ENCODE measurements at places on chromosomes 5 and 9.

DNA sequence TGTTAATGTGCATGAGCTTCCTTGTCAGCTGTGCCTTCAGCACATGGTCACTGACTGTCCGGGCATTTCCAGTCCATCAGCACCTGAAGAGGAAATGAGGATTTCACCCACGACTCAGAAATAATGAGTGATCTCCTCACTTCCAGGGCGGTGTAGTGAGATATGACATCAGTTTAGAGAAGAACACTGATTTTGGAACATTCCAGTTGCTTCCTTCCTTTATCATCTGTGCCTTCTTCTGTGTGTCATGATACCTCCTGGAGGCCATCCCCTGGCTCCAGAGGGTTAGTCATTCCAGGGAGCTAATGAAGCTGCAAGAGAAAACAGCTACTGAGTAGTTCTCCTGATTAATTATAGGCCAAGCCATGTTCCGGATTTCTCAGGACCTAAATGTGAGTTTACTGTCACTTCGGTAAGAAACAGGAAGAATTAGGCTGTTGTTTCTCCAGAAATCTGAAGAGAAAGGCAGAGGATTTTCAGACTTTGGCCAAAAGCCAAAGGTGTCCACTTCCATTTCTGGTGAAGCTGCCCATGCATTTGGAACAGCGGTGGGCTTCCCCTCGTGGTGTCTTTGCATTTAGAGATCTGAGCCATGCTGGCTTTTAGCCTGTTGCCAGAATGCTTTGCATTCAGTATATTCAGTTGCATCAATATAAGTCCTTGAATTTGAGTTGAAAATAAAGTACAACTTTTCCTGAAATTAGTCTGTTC lies 161.3 kb upstream of the OTULINL start:
- DNase-seq: no peak

GRCh38 chr5:31635446-31635845 lies 3.5 kb upstream of the PDZD2 start:
- DNase-seq: no peak

DNA sequence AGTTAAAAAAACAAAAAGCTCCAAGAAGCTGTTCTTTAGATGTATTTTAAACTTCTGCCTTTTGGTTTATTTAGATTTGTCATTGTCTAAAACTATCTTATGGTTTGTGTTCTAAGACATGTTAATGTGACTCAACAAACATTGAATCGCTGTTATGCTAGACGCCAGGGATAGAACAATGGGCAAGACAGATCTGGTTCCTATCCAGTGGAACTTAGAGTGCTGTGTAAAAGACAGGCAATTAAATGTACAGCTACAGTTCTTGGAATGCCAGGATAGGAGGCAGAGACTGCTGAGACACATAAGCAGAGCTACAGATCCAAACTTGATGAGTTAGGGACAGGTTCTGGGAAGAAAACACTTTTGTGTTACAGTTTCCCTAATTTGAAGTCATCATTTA lies 22.4 kb downstream of the LYRM7 start:
- no peak for DNase-seq

DNA sequence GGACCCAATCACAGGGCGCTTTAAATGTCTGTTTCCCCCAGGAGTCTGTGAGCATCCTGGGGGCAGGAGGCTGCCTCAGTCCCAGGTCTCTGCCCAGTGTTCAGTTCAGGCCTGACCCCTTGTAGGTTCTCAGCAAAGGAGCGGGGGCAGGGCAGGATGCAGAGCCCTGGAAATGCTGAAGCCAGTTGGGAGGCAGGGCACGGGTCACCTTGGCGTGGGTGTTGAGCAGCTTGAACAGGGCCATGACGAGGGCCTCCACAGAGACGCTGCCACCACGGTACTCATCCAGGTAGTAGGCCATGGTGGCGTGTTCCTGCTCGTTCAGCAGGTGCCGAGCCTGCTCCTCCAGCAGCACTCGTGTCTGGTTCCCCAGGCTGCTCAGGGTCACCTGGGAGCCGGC lies 36.3 kb upstream of the AKNA start:
- DNase-seq: no peak

DNA sequence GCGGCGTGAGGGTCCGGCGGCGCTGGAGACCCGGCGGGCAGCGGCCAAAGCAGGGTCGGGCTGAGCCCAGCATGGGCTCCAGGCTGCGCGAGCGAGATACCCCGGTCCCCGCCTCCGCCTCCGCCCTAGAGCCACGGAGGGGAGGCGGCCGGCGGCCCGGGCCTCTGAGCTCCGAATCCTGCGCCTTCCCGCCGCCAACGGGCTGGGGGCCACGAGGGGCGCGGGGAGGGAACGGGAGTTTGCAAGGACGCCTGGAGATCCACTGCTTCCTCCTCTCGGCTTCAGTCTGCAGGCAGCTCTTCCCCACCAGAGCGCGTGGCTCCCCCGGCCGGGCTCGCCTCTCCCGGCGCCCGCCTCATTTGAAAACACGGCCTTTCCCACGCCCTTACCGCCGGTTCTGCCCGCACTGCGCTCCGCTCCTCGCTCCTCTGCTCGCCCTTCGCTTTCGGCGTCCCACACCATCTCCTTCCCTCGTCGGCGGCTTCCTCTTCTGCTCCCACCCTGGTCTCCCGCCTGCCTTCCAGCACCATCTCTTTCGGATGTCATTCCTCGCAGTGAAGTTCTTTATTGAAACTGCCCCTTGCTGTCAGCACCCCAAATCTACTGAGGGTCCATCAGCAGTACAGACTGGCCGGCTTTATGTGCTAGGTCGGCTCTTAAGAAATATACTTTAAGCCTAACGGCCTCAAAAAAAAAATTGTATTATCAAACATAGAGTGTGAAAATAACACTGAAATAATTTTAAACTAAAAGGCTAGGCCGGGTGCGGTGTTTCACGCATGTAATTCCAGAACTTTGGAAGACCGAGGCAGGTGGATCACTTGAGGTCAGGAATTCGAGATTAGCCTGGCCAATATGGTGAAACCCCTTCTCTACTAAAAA lies 105.0 kb upstream of the FAM120A start:
- no peak for DNase-seq

DNA sequence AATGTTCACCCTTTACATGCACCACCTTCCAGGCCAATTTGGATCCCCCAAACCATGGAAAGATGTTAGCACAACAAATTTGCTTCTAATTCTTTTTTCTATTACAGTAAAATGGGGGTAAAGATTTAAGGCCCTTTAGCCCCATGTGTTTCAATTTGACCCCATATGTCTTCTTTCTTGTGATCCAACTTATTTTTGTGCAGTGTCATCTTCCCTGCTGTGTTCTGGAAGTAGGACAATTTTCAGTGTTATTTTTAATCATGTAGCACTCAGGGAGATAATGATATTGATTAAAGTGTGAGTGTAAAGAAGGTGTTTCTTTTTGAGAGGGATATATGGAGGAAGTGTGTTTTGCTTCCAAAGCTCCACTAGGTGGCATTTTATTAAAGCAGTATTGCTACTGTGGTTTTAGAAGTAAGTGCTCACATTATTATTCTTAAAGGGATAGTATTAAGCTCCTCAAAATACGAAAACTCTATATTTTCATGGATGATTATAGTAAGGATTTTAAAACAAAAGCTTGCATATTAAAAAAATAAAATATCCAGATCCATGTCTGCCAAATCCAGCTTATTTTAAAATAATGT lies 118.7 kb upstream of the ATP10B start:
- DNase-seq: no peak

Measured in NT2/D1 (cell line).